Stimulated activated CD4-positive, alpha-beta T cell treated with anti-CD3 and anti-CD28 coated beads, Interleukin-15, amount 100 ng/mL, for 1 hour (primary cell): ENCODE measurements at places on chromosomes 3 and 15.

DNA sequence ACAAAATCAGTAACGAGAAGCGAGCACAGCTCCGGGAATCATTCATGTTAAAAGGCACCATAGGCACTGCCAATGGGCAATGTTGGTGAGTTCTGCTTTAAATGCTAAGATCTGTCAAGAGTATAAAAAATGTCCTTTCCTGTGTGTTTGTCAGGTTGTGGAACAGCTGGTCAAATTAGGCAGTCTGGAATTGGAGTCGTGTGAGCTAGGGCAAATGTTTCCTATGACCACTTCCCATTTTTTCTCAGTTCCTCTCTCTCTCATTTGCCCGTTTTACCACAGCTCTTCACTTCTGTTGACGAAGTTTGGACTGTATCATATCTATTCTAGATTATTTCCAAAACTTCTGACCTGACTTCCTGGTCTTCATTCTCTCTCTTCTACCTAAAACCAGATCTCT is 60.8 kb upstream of the GOLIM4 start:
- no peak for DNase-seq

GRCh38 chr3:188911026-188911850 is 260.5 kb upstream of the TPRG1 start:
- DNase-seq, result no peak

GRCh38 chr15:94352636-94353487 is 121.5 kb downstream of the MCTP2 start:
- no peak for DNase-seq

DNA sequence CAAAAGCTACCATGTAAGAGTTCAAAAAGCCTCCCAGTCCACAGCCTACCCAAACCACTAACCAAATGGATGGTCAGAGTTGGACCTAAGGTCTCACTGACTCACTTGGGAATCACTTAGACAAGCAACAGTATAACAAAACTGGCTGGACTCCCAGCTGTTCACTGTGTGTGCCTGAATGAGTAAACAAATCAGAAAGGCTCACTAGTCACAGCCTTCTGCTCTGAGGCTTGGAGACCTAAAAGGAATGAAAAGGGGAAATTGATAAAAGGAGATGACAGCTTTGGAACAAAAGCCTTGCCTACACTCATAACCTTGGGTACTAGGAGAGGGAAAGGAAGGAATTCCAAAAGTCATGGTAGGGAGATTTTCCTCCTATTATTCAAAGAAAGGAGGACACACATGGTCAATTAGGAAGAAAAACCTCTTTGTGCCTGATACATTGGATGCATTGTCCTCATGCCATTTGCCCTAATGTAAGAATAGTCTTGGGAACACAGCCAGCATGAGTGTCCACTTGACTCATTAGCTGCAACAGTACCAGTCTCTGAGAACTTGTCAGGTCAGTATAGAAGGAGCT is 92.3 kb downstream of the FRMD5 start:
- no peak for DNase-seq

DNA sequence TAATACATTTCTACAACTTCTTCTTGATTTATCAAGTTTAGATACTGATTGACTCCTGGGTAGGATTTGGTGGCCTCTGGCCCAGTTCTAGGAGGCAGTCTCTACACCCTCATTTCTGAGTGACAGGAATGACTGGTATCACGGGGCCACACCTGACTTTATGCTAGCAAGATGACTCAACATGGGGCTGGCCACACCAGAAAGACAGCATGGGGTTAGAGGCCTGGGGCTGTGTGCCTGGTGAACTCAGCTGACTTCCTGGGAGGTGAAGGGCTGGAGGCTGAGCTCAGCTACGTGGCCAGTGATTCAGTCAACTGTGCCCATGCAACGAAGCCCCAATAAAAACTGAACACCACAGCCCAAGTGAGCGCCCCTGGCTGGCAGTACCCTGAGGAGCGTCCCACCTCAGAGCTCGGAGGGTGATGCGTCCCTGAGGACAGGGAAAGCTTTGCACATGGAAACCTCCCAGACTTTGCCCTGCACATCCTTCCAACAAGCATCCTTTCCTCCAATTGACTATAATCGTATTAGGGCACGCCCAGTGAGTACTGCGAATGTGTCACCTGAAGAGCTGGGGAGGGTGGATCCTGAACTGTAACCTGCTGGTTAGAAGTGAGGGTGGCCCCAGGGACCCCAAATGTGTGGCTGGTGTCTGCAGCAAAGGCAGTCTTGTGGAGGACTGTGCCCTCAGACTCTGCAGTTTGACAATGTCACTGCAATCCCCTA is 57.2 kb downstream of the NIPA2 start:
- DNase-seq, result no peak

DNA sequence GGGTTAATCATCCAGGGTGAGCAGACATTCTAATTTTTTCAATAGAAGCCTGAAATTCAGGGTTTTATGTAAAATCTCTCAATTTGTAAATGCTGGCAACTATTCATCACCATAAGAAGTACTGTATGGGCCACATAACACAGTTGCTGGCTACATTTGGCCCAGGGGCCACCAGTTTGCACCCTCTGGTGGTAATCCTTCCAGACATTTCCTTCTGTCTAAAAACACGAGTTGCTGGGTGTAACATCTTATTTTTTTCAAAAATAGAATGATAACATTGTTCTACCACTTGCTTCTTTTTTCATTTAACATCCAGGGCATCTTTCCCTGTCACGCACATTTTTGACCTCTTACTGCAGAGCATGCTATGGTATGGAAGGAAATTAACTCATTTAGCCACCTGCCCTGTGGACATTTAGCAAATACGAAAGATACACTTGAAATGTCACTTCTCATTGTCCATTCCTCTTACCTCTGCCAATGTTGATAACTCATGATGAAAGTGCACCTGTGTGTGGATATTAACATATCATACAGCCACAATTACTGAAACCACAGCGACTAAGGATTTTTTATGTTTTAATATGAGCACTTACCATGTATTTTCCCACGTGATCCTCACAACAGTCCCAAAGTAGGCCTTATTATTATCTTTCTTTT is 117.5 kb upstream of the ARHGEF3 start:
- no peak for DNase-seq

DNA sequence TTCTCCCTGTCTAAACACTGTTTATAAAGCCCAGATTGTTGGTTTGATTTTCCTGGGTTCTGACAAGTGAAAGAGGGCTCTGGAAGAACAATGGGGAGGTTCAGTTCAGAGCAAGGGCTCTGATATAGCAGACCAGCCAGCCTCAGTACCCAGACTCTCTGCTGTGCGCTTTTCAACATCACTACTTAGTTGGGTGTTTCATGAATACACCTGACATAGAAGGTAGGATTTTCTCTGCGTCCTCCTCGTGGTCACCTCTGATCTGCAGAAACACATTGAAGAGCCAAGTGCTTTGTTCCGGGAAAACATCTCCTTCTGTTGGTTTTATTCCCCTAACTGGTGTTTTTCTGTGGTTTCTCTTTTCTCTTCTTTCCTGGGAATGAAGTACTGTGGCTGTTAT is 99.5 kb downstream of the EPHB1 start:
- DNase-seq, result no peak

DNA sequence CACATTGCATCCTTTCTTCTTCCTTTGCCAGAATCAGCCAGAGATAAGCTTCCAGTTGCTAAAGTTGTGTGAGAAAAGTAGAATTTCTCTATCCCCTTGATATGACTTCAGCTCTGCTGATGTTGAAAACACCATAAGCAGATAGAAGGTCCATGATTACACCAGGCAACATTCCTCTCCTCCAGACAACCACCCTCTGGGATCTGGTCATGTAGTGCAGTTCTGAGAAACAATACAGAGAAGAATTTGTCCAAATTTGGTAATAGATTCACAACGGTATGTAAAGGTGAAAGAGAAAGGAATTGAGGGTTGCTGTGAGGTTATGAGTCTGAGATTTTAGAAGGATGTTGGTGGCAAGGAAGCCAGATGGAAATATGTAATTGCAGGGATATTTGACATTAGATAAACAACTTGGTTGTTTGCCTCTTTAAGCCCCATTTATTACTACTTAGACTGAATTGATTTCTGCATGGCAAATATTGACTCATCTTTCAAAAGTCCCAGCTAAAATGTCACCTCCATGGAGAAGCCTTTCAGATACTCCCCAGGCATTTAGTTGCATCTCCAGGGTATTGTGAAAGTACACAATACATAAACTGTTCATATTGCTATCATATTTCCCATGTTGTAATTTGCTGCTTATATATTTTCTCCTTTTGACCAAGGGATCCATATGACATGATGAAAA is 134.9 kb downstream of the GAP43 start:
- DNase-seq, result no peak

DNA sequence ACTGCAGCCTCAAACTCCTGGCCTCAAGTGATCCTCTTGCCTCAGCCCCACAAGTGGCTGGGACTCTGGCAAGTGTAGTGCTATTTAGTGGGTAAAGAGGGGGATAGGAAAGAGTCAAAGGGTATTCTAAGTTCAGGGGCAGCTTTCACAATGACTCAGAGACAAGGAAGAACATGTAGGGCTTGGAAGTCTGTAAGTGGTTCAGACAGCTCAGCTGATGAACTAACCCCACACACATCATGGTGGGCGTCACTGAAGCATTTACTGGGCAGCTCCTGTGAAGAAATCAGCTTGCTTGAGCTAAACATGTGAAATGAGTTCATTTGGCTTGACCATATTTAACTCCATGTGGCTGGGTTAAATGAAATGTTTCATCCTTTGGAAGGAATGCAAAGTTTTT is 34.6 kb upstream of the THSD4 start:
- no peak for DNase-seq

- no peak for DNase-seq
Observed at GRCh38 chr3:57093971-57094535, 33.6 kb downstream of the SPATA12 start.

GRCh38 chr3:194485881-194486539 is 792 bp downstream of the ATP13A3 start:
- DNase-seq, result peak; percentile 50

GRCh38 chr3:17144665-17144993 is 259.9 kb downstream of the PLCL2 start:
- DNase-seq, result no peak

DNA sequence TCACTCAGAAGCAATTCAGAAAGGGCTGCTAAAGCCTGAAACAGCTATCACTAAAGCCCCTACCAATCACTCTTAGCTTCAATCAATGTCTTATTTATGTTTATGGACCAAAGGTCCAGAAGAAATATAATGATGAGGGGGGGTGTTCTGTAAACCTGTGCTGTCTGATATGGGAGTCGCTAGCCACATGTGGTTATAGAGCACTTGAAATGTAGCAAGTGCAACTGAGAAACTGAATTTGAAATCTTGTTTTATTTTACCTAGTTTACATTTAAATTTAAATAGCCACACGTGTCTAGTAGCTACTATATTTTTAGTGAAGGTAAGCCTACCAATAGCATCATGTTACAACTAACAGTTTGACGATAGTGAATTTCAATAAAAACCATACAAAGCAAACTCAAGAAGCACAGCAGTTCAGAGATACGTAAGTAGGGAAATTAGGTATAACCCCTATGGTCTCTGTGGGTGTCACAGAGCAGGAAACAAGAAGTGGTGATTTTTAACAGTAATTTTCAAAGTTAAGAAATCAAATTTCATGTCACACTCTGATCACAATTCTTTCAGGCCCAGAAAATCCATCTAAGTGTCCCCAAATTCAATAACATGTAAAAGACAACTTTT is 3.6 kb downstream of the POU1F1 start:
- DNase-seq, result no peak

GRCh38 chr3:20669184-20669583 is 483.2 kb upstream of the SGO1 start:
- DNase-seq, result no peak

- DNase-seq, result no peak
Observed at GRCh38 chr15:58544756-58545155, 113.0 kb downstream of the LIPC start.

DNA sequence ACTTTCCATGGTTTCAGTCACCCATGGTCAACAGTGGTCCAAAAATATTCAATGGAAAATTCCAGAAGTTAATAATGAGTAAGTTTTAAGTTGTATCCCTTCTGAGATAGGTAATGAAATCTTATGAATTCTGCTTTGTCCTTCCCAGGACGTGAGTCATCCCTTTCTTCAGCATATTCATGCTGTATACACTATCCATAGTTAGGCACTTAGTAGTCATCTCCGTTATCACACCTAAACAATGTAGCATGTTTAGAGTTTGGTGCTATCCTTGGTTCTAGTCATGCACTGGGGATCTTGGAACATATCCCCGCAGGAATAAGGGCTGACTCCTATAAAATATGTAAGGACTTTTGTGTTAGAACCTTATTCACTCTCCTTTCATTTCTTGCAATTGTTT is 153.2 kb downstream of the UNC13C start:
- DNase-seq, result no peak

DNA sequence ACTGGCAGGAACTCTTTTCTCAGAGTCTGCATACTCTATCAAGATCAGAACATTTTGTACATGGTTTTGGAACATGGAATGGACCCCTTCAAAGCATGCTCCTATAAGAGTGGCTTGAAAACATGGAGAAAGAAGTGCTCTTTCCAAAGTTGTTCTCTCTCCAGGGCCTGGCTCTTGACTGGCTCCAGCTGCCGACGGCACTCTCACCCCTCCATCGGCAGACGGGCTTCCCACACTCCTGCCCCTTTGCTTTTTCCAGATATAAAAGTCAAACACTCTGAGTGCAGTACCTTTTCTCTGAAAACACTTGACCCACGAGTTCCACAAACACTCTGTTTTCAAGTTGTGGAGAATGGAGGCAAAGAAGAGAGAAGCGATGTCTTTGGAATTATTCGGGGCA is 72.5 kb upstream of the ONECUT1 start:
- no peak for DNase-seq

DNA sequence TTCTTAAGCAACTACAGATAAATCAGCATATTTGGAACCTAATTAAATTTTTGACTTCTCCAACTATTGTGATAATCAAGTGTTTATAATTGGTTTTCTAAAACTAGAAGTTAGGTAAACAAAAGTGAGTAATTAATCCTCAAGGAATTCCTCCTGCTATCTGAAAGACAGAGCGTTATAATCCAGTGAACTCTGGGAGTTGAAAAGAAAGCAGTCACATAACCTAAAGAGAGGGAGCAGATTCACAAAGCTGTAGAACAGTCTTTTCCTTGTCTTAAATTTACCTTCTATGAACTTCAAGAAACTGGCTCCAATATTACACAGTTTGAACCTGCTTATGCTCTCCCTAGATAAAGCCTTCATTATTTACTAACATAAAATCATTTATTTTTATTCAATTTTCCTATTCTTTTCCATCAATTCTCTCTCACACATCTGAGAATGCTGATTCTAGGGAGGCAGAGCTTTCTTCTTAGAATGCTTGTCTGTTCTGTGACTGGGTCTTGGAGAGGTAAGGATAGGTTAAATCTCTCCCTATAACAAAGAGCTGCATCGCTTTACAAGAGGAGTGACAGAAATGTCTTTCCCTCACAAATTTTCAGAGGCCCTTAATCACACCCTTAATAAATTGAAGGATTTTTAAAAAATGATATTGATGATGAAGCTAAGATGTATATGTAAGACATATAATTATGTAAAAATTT is 132.8 kb downstream of the TUSC7 start:
- no peak for DNase-seq

DNA sequence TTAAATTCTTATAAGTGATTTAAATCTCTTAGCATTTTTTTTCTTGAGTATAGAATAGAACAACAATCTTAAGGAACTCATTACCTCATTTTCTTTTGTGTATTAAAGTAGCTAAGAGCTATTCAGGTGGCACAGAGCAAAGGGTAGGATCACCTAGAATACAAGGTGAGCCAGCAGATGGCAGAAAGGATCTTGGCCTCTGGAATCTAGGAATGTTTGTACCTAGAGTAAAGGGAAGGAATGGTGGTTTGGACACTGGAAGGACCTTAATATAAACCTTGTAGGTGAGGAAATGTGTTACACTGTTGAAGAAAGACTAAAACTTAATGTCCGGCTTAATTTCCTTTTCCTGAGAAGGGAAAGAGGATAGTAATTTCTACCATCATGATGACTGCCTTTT is 89.0 kb downstream of the GHSR start:
- no peak for DNase-seq

GRCh38 chr3:129461461-129462146 is 21.6 kb downstream of the IFT122 start:
- DNase-seq, result no peak
